Bronchus fibroblast of lung (primary cell): ENCODE measurements at places on chromosomes 12 and 14. TPM values are rescaled to one million over a fixed set of nuclear protein-coding genes. Genes with fewer than 3 reads are reported as not detected.

Gene SPTB
- not detected in 2 replicates for total RNA-seq

Gene SIX4
- 21.0 and 23.5 TPM in 2 replicates for total RNA-seq

Gene PRIMA1
- not detected in 2 replicates for total RNA-seq

Gene GNG2
- 23.0 and 23.6 TPM in 2 replicates for total RNA-seq

Gene NOS1
- not detected in 2 replicates for total RNA-seq

Gene NDUFA9
- total RNA-seq: 65.9 and 80.9 TPM in 2 replicates

Gene FGF23
- total RNA-seq: not detected in 2 replicates

Gene TAC3
- total RNA-seq: 0.34 TPM in 1 of 2 replicates, not detected in the other

Gene ZNF385A
- total RNA-seq: 2.5 and 2.7 TPM in 2 replicates

Gene AREL1
- 16.1 TPM in 2 replicates for total RNA-seq

Gene KRT83
- not detected in 2 replicates for total RNA-seq

Gene COCH
- 0.45 and 0.84 TPM in 2 replicates for total RNA-seq

Gene GPR65
- total RNA-seq: under 0.01 TPM in 2 replicates

Gene TSPAN19
- total RNA-seq: under 0.01 TPM in 1 of 2 replicates, not detected in the other

Gene NUAK1
- total RNA-seq: 3.0 and 3.5 TPM in 2 replicates

Gene LRRC10
- not detected in 2 replicates for total RNA-seq

Gene TAS2R20
- total RNA-seq: under 0.01 TPM in 1 of 2 replicates, not detected in the other

Gene ABCD2
- 0.15 and 0.17 TPM in 2 replicates for total RNA-seq

Gene TMEM233
- not detected in 2 replicates for total RNA-seq
